ENCODE measurements at places on chromosomes 5 and 9.

GRCh38 chr9:24413651-24414050, 132.0 kb downstream of the IZUMO3 start:
- DNase-seq = no peak

- no peak for DNase-seq
Measured at GRCh38 chr5:2482778-2483177, 268.7 kb downstream of the IRX2 start.

DNA sequence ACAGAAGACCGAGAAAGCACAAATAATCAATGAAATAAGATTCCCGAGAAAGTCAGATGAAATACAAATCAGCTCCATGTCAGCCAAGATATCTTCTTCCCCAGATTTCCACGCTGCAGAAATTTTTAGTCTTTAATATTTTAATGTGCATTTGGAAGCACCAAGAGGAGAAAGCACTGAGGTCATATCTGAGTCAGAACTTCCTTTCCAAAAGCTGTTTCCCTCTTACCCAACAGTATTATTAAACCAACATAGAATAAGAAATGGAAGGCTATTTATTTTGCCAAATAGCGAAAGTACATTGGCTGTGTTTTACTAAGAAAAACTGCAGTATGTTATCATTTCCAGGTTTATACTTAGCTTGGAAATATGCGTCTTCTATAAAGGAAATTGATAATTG, 772.1 kb upstream of the CDH9 start:
- DNase-seq = no peak

DNA sequence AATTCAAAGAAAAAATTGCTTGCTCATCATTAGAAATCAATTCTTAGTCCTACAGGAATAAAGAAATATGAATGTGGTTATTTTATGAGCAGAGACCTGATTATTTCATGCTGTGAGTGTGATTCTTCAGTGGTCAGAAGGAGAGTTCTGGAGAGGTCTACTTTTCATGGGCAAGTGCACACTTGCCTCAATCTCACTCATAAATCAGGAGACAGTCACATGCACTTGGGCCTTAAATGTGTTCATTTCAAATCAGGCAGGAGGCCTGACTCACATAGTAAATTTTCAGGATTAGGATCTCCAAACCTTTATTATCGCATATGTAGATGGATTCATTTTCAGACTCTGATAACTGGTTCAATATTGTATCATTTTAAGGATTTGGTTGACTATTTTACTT, 323.2 kb upstream of the CCNH start:
- DNase-seq = no peak

GRCh38 chr9:31873722-31874121, 510.7 kb upstream of the ACO1 start:
- no peak for DNase-seq

GRCh38 chr5:135161221-135161620, 127.2 kb upstream of the PITX1 start:
- DNase-seq = no peak

- DNase-seq = peak; percentile 27
Measured at GRCh38 chr5:68424799-68425537, 209.4 kb downstream of the PIK3R1 start.

- no peak for DNase-seq
Measured at GRCh38 chr9:70020991-70021571, 22.6 kb upstream of the MAMDC2 start.

GRCh38 chr5:54243483-54244080, 66.8 kb downstream of the ARL15 start:
- DNase-seq = peak; percentile 13

DNA sequence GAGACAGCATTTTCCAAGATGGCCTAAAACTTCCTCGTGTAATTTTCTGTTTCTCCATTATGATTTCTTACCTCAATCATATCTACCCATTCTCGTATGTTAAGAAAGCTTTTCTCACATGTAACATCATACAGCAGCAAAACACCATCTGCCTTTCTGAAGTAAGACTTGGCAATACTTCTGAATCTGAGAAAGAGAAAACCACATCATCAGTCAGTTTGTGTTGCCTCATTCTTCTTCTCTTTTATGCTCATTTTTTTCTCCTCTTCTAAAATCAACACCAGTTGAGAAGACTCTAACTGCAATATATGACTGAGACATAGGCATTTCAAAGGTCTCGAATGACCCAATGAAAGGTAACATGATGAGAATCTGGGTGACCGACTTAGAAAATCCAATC, 66.0 kb downstream of the RASEF start:
- no peak for DNase-seq

DNA sequence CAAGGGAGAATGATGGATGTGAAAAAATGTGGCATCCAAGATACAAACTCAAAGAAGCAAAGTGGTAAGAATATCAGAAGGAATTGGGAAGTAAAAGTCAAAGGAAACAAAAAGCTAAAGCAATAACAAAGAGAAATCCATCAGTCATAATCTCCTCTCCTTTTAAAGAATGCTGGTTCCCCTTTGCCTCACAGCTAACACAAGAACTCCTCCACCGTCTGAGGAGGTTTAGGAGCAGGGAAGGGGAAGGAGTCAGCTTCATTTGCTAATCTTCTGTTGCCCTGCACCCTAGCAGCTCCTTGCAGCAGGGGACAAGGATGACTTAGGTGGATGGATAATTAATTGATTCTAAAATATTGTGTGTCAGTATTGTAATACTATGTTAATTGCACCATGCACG, 16.4 kb downstream of the CD274 start:
- DNase-seq = no peak

GRCh38 chr5:172772112-172772906, 1.3 kb upstream of the DUSP1 start:
- peak; percentile 76 for DNase-seq

DNA sequence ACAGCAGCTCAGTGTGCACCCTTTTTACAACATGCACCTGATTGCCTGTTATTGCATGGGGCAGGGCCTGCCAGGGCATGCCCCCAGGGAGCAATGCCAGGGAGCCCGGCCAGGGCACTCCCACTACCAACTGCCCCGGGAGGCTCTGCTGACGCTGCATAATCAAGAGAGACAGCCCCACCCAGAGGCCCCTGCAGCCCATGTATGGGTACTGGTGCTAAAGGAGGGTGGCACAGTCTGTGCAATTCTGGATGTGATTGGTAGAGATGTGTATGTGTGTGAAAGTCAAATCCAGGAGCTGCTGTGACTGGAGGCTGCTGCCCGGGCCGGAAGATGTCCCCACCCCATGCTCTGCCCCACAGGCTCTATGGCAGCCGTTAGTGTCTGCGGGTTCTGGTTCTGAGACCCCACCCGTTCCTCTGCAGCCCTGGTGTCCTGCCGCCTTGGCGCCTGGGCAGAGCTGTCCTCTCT, 3.9 kb upstream of the NEURL1B start:
- peak; percentile 59 for DNase-seq

DNA sequence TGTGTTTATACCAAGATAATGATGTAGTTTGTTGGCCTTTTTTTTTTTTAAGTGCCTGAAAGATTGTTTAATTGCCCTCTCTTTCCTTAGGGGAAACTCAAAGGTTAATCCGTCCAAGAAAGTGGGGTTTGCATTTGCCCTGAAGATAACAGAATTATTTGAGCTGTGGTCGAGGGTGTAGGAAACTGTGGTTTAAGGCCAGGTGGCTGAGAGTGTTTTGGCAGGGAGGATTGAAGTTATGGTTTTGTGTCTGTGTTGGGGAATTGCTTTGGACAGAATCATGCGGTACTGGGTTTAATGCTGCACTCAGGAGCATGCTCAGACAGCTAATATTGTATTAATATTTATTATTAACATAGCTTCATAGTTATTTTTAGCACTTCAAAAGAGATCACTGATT, 509.8 kb downstream of the EBF1 start:
- no peak for DNase-seq

DNA sequence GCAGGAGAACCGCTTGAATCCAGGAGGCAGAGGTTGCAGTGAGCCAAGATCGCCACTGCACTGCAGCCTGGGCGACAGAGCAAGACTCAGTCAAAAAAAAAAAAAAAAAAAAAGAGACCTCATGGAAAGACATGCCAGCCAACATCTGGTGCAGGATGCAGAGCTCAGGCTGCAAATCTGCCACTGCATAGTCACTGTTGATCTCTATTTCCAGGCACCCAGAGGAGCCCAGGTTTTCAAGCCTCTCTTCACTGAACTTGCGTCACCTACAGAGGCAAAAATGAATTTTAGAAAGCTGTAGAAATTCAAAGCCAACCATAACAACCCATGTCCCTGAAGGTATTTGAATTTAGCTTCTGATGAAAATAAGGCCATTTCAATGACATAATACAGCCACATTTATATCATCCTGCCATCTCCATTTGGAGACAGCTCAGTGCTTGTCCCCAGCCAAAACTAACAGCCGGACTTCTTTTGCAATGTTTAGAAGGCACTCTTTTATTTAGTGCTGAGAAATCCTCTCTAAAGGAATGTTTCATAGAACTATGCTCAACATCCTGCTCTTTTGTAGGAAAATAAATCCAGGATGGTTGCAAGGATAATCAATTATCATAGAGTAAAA, 113.3 kb downstream of the SNX18 start:
- DNase-seq = no peak
